Left ventricle myocardium superior (tissue), 1 donor: ENCODE measurements at places on chromosomes 5 and 9. TPM values are rescaled to one million over a fixed set of nuclear protein-coding genes. Genes with fewer than 3 reads are reported as not detected.

Gene SET
- 201 TPM for total RNA-seq

DNA sequence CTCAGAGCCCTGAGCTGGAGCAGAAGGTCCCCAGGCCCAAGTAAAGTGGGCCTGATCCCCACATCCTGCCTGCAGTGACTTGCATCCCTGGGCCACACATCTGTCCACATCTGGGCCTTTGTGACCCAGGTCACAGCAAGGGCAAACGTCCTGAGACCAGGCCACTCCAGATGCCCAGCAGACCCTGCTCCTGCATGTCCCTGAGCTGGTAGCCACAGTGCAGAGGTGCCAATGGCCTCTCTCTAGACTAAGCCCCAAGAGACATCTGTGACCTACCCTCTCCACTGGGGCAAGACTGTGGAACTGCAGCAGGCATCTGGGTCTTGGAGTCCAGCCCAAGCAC, 2.5 kb downstream of the FLT4 start:
- DNase-seq: peak; percentile 6

- no peak for DNase-seq
Measured at GRCh38 chr9:85163415-85163814, 493.9 kb downstream of the NTRK2 start.

DNA sequence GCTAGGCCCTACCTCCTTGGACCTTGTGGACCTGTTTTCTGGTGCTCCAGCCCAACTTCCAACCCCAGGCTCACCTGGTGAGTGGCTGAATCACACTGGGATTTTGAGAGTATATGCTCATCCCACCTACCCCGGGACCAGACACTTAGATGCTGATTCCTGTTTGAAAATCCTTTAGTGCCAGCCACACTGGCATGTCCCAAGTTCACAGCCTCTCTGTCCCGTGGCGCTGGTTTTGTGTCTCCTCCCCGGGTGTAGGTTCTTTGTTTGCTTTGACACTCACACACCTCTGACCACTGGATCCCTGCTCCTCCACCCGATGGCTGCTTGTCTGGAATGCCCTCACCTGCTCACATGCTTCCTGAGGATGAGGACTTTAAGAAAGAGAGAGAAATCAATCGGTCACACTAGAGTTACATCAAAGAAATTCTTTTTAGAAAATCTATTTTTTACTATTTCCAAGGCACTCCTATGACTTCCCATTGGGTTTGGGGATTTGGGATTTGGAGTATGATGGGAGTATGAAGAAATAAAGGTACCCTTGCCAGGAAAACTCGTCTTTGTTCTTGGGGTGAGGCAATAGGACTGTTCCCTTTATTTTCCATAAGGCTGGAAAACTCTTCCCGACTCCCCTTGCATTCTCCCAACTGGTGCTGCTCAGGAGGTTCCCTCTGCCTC, 7.3 kb upstream of the SLC25A48 start:
- no peak for DNase-seq

Gene GPR150
- total RNA-seq: not detected

DNA sequence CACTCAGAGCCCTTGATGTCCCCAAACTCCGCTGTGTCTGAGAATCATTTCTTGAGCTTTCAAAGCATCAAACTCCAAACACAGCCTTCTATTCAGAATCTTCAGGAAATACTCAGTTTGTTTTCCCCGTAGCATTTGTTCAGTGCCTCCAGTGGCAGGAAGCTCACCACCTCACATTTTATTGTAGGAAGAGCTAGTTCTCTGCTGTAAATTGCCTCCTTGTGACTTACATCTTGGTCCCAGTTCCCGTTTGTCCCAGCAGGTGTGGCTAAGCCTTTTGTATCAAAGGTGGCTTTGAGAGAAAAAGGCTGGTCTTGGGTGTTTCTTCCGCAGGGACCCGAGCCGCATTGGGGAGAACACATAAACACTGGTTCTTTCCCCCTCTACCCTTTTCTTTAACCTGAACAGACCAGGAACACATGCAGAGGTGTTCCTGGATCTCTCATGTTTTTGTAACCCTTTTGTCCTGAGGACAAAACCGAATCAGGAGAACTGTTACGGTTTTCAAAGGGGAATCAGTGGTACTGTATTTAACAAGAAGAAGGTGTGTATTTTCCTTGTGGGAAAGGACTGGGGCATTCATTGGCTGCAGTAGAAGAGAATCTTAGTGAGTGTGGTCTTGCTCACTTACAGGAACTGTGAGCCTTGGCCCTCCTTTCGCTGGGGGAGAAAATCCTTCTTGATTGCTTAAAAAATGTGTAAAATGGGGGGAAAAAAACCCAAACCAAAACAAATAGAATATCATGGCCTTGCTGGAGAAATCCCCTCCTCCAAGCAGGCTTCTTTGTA, 1.9 kb downstream of the OSMR start:
- DNase-seq: no peak
